NCI-H1105 treated with DMSO at 0.1 percent for 48 hours (cell line): ENCODE measurements at places on chromosomes 12 and 14.

GRCh38 chr12:76943008-76943407 is 64.2 kb upstream of the CSRP2 start:
- DNase-seq, result no peak

DNA sequence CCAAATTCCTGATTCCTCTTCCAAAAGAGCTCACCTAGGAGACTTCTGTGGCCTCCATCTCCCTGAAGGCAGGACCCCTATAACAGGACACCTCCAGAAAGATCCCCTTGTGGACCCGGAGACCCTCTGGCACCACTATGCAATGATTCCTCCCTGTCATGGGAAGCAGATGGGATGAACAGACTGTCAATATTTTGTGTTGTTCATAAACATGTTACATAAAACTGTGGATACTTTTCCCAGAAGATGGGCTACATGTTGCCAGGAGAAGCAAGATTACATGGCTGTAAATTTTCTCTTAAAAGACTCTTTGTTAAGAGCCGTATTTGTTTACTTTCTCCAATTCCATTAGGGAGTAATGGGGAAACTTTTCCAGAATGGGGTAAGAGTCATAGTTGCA is 52.1 kb downstream of the TUNAR start:
- no peak for DNase-seq

DNA sequence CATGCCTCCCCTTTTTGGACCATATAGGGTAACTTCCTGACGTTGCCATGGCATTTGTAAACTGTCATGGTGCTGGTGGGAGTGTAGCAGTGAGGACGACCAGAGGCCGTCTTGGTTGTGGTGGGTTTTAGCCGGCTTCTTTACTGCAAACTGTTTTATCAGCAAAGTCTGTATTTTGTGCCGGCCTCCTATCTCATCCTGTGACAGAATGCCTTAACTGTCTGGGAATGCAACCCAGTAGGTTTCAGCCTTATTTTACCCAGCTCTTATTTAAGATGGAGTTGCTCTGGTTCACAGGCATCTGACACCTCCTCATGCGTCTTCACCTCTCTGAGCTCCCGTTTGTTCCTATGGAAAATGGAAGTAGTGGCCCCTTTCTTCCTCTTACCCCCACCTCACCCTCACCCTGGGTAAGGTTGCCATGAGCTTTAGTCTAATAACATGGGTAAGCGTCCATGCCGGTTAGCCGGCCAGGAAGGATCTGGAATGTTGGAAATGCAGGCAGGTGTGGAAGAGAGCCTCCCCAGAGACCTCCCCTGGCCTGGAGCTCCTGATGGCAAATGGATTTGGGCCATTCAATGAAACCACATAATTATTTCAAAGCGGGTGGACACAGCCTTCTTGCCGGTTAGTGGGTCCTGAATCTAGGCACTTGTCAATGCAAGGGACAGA is 18.6 kb downstream of the HHIPL1 start:
- no peak for DNase-seq

DNA sequence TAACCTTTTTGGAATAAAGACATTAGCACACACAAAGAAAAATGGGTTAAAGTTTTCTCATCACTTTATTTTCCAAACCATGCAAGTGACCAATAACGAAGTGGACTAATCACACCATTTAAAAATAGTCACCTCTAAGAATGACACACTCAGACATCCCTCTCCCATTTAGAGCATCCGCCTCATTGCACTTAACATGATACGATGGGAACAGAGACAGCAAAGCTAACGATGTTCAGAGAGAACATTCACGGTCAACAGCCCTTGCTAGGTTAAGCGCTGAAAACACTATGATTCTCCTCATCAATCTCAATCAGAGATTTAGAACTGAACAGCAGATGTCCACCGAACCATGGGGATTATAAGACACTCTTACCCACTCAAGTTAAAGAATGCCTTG is 35.8 kb downstream of the NIN start:
- no peak for DNase-seq

DNA sequence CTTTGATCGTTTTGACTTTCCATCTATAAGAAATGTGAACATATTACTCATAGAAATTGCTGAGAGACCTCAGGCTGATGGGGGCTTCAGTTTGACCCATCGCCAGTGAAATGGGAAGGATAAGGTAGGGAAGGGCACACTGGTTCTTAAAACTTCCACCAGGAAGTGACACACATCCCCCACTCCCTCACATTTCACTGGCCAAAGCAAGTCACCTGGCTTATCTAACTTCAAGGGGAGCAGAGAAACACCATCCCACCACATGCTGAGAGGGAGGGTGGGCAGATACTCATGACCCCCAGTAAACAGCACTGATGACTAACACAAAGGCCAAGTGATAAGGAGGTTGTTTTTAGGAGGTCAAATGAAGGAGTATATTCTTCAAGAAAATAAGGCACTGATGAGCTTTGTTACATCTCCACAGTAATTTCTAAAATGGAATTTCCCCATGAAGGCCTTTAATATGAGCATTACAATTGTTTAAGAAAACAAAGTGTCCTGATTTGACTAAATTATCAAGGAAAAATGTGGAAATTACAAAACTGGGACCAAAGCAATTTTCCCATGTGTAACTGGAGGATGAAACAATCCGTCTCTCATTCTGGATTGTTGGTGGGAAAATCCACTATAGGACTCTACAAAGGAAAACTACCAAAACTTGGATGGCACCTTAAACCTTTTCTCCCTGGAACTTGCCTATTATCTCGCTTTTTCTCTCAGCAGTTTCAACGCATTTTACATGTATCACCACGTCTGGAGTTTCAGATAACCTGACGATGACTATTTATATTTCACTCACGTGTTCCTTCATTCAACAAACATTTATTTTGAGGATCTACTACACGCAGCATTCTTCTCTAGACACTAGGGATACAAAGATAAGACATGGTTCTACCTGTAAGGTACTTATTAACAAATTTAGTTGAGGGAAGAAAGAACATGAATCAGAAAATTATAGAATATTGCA is 91.8 kb upstream of the EEA1 start:
- DNase-seq, result no peak

DNA sequence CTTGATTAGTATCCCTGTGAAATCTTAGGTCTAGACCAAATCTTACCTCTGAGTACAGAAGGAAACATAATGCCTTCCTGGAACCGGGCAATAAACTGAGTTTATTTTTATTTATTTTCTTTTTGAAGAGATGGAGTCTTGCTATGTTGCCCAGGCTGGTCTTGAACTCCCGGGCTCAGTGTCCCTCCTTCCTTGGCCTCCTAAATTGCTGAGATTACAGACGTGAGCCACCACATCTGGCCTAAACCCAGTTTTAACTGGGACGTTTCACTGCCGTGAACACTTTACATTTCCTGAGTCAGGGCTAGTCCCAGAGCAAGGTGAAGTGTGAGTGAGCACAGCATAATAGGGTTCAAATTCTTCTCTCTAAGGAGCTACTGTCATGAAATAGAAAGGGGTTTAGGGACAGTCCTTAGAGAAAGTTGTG is 671 bp downstream of the GUCY2C start:
- DNase-seq, result no peak

GRCh38 chr12:120257041-120257821 is 8.3 kb downstream of the PXN start:
- no peak for DNase-seq

- DNase-seq, result peak; percentile 61
Observed at GRCh38 chr12:76030341-76031080, 1.1 kb downstream of the PHLDA1 start.

GRCh38 chr12:26455936-26456574 is 260.7 kb downstream of the SSPN start:
- no peak for DNase-seq

GRCh38 chr12:57319678-57320469 is 68.9 kb upstream of the STAC3 start:
- DNase-seq, result no peak

DNA sequence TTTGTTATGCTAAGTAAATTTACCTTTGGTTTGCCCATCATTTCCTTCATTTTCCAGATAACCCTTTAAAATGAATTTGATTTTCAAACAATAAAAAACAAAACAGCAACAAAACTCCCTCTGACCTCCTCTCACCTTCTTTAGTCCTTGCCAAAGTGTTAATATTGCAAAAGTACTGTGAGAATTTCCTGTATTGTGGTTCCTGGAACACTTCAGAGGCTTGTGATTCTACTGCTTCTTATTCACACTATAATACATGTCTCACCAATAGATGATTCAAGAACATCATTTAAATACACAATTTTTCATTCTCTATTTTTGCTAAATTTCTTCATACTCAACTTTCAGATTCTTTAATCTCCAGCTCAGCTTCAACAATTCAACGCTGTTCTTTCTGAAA is at the start of gene KLRD1:
Gene KLRD1, plus strand, starts transcription at position 241 of the 400 bp plus-strand sequence. CDS start 208 bp downstream, outside the sequence.
- no peak for DNase-seq

GRCh38 chr12:47033081-47033480 is 46.3 kb upstream of the PCED1B start:
- DNase-seq, result no peak

GRCh38 chr12:55797068-55797467 is 20.5 kb downstream of the SARNP start:
- peak; percentile 6 for DNase-seq

DNA sequence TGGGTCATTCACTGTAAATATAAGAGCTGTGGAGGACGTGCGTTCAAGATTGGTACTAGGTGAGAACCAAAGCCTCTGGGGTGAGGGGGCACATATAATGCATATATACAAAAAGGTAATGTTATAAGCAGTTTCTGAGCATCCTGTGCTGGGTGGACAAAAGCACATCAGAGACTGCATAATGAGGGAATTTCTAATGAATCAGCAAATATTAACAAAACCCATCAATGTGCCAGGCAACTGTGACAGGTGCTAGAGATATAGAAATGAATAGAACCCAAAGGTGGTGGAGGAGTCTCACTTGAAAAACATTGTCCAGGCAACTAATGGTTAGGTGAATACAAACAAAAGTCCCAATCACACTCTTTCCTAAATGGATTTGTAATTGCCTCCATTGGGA is 74.7 kb downstream of the GPR65 start:
- DNase-seq, result peak; percentile 52

- peak; percentile 79 for DNase-seq
Observed at GRCh38 chr12:22046090-22046967, at the start of gene CMAS. CMAS (plus strand) TSS chr12:22046218; CDS start chr12:22046304, 86 bp downstream.

GRCh38 chr12:20546267-20546666 is 148.9 kb upstream of the SLCO1C1 start:
- DNase-seq, result no peak

DNA sequence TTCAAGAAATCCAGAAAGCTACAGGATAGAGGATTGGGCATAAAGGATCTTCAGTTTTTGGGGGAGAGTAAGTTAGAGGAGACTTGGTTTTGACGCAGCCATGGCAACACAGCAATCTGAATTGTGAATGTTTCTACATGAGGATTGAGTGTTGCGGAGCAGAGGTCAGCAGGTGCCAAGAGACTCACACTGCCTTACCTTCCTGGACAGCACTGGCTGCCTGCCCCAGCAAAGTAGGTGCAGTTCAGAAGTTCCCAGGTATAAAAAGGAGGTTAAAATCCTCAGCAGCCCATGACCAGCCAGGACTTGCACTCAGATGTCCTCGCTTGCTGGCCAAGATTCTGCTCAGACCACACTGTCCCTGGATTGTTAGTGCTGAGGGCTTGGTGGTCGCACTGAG is 371.1 kb downstream of the DPF3 start:
- DNase-seq, result no peak

DNA sequence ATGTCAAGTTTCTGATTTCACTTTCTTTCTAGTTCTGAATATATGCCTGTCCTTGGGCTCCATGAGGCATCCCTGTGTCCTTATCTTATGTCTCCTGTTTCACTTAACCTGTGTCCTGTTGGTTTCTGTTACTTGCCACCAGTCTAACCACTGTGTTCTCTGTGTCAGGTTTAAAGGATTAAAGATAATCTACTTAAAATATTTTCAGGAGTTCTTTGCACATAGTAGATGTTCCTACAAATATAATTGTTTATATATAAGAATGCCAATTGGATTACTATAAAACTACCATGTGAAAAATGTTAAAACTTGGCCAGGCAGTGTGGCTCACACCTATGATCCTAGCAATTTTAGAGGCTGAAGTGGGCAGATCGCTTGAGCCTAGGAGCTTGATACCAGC is 406.4 kb downstream of the CCER1 start:
- no peak for DNase-seq

DNA sequence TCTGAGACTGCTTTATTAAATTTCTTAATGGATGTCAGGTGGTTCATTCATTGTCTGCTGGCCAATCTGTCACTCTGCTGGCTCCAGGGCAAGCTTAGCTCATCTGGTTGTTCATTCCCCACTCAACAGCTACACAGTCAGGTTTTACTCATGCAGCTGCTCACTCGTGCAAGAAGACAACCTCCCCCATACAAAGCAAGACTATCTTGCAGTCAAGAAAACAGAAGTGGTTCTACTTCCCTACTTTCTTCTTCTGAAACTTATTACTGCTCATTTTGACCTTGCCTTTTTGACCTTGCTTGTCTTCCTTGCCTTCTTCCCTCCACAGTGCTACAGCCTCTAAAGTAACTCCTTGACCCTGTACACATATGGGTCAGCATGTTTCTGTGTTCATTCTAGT is 277.9 kb downstream of the SSPN start:
- no peak for DNase-seq

- no peak for DNase-seq
Observed at GRCh38 chr14:22594156-22594716, 3.9 kb upstream of the ABHD4 start.

GRCh38 chr14:29650554-29651269 is 276.9 kb downstream of the PRKD1 start:
- no peak for DNase-seq

DNA sequence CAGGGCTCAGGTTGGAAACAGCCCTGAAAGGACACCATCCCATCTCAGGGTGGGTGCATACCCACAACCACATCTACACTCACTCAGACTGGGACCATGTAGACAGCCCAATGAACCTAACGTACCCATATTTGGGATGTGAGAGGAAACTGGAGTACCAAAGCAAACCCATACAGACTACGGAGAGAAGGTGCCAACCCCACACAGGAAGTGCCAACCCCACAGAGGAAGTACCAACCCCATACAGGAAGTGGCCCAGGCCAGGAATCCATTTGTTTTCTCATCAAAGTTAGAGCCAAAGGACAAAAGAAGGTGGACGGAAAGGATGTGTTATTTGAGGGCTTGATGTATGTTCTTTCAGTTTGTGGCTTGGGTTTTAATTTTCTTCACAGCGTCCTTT is 19.5 kb upstream of the SPIC start:
- DNase-seq, result no peak

GRCh38 chr12:97142737-97143410 is 235.8 kb downstream of the NEDD1 start:
- DNase-seq, result no peak
